Stimulated activated CD4-positive, alpha-beta T cell treated with anti-CD3 and anti-CD28 coated beads, Interleukin-2, amount 100 ng/mL, for 48 hours (primary cell): ENCODE measurements at places on chromosomes 5 and 9.

GRCh38 chr5:165334201-165334600, 1828.8 kb downstream of the MAT2B start:
- no peak for DNase-seq

DNA sequence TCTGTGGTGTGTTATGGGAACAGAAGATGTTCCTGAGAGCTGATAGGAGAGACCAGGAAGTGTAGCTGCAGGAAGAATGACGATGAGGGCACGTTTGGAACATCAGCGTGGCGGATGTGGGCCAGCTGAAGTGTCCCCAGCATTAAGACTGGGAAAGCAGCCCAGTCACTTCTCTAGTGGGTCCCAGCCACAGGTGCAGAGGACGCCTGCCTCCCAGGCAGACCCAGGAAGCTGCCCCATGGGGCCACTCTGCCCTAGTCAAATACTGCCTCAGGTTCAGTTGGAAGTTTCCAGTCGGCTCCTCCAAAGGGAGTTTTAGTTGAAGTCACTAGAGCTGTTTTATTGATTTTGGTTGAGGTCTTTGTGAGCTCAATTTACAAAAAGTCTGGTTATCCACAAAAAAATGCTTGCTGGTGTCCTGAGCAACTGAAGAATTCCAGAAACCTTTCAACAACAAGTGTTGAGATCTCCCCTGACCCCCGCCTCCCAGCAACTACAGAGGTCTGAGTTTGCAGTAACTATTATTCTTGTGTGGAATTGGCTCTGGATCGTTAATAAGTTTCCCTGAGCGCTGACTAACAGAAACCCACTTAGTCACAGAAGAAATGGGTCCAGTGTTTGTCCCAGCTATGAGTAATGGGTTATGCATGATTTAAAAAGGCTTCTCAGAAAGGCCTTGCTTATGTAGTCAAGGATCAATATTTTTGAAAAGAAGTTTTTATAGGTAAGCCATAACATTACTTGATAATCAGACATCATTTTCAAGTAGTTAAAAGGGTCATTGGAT, 294.1 kb downstream of the FANCC start:
- DNase-seq = no peak

DNA sequence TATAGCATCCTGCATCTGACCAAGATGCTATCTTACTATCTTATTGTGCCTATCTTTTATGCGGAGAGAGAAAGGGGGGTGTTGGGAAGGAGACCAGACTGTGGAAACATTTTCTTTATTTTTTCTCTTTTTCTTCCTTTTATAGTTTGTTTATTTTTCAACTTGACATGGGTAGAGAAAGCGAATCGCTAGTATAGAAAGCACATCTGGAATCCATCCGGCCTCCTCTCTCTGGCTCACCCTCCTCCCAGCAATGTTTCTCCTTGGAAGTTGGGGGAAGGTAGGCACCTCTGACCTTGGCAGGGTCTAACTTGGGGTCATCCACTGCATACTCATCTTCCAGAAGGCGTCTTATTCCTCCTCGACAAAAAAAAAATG, 3.9 kb downstream of the S1PR3 start:
- DNase-seq = no peak

DNA sequence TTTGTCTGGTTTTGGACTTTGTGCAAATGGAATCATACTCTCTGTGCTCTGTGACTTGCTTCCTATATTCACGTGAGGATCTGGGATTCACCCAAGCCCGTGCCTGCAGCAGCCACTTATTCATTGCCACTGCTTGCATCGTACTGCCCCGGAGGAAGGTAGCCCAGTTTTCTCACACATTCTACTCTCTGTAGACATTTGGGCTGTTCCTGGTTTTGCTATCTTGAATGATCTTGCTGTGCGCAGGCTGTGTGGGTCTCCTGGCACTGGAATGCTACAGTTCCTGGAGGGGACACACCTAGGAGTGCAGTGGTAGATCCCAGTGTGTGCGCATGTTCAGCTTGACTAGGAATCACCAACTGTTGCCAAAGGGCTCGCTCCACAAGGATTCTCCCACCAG, 99.2 kb upstream of the BOD1 start:
- no peak for DNase-seq

DNA sequence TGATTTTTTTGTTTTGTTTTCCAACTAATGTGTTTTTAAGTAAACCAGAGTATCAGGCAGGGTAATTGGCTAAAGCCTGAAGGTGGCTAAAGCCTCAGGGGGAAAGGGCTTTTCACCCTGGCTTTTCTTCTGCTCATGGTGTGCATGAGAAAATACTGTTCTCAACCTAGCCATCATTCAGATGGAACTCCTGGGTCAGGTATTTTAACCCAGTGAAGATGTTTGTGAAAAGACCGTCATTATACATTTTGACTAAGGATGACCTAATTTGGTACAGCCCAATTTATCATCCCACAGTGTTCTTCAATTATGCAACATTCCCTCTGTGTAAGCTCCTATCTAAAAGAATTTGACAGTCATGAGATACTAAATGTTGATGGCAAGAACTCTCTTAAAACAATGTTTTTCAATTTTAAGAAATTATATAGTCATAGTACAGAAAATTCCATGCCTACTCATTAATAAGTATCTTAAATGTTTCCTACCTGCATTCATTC, 209.5 kb upstream of the TARS1 start:
- no peak for DNase-seq

GRCh38 chr5:165624166-165624946, 2118.9 kb downstream of the MAT2B start:
- DNase-seq = no peak

GRCh38 chr9:115142090-115142489, 24.1 kb upstream of the TNC start:
- DNase-seq = no peak

- no peak for DNase-seq
These were observed 509.4 kb downstream of the NFIB start for GRCh38 chr9:13804532-13804931.

DNA sequence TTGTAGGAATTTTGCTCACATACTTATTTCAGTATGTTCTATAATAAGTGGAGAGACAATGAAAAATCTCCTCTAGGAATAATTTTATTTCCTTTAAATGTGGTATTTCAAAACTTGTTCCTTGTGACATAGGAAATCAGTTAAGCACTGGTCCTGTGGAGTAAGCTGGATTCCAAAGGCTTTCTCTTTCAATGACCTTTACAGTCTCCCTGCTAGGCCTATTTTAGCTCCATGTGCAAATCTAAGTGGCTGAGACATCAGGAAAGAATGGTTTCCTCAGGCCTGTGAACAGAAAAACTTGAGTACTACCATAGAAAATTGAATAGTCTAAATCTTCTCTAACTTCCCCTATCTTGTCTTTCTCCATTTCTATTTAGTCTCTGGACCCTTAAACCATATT, 514.2 kb upstream of the TLE4 start:
- no peak for DNase-seq

DNA sequence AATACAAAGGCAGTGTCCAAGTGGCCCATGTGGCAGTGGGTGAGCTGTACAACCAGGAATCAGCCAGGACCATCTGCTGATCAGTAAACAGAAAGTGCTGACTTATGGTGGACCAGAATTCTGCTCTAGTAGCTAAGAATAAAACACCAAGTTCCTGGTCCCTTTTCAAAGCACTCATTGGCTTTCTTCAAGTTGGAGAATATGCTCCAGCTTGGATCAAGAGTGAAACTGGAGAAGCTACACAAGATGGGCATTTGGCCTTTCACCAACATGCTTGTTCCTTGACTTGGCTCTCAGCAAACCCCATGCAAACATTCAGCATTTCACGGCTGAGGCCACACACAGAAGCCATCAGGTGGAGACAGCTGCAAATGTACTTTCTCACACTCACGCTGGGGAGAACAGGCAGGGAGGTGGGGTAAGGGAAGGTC, 32.1 kb downstream of the MARCHF3 start:
- no peak for DNase-seq

DNA sequence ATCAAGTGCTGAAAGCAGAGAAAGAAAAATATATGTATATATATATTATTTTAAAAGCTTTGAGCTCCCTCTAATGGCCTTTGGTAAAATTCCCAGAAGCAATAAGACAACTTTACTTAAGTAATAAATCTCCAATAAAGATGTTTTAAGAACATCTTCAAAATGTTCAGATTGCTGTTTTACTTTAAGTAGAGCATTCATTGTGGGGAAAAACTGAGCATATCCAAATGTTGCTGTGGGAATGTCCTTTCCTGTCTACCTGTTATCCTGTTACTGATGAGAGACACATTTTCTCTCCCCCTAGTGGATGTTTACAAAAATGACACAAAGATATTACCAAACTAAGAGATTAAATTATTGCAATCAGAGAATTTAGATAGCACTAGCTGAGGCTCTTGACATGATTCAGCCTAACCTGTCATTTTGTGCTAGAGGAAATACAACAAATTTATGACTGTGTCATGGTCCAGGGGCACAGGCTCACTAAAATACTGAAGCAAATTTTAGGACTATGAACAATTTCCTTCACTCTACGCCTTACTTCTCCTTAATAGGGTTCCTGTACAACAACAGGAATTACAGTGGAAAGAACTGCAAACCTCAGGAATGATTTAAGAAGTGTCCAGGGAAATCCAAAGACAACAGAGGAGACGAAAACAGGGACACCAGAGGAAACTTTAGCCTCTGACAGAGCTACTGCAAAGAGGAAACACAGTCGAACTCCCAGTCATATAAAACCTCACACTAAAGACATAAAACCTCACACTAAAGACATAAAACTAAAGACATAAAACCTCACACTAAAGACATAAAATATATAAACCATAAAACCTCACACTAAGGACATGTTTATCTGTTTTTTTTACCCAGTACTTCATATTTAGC, 24.3 kb upstream of the PRRC1 start:
- no peak for DNase-seq

DNA sequence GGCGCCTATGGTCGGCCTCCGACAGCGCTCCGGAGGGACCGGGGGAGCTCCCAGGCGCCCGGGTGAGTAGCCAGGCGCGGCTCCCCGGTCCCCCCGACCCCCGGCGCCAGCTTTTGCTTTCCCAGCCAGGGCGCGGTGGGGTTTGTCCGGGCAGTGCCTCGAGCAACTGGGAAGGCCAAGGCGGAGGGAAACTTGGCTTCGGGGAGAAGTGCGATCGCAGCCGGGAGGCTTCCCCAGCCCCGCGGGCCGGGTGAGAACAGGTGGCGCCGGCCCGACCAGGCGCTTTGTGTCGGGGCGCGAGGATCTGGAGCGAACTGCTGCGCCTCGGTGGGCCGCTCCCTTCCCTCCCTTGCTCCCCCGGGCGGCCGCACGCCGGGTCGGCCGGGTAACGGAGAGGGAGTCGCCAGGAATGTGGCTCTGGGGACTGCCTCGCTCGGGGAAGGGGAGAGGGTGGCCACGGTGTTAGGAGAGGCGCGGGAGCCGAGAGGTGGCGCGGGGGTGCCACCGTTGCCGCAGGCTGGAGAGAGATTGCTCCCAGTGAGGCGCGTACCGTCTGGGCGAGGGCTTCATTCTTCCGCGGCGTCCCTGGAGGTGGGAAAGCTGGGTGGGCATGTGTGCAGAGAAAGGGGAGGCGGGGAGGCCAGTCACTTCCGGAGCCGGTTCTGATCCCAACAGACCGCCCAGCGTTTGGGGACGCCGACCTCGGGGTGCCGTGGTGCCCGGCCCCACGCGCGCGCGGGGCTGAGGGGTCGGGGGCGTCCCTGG, 561 bp downstream of the DAPK1 start:
- DNase-seq = no peak

DNA sequence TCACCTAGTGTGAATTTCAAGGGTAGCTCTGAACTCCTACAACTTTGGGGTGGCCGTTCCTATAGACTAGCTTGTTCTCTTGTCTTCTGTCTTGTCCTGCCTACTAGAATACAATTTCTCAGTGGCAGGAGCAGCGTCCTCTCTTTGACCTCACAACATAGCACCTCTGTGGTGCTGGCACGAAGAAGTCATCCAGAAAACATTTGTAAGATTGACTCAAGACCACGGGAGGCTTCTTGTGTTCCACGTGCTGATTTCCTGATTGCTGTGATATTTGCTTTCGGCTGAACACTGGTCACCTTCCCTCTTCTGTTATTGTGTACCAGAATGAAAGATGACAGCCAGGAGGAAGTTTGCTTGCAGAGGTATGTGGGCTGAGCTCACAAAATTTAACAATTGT, 27.0 kb downstream of the SLC1A1 start:
- no peak for DNase-seq

DNA sequence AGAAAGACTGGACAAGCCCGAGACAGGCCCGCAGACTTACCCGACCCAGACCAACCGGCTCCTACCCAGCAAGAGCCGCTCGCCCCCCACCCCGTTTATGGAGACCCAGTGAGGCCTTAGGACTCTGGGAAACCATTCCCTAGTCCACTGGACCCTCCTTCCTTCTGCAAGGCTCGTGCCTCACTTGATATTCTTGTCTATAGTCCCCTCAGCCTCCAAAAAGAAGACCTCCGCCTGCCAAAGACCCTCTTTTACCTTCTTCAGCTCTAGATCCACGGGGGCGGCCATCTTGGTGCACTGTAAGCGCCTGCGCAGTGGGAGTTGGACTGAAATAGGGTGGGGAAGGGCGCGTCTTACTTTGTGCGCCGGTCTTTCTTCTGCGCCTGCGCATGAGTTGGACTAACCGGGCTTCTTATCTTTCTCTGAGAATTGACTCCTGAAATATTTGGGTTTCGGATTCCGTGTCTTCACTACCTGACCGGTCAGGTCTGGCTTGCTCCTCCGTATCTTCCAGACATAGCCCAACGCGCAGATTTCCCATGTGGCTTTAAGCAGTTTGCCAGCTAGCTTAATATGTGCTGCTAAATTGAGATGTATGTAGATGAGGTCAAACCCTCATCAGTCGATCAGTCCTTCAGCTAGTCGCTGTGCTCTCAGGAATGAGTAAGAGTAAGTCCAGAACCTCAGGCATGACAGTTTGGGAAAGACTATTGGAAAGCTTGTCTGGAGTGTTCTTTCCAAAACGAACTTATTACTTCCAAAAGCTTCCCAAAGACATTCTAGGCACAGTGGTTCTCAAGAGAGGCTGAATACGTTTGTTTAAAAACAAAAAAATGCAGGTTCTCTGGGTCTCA, at the start of gene PFDN1:
Gene PFDN1, minus strand, starts transcription at position 316 of the 854 bp plus-strand sequence. Its CDS starts 28 bp downstream, at position 288.
- peak; percentile 87 for DNase-seq

- no peak for DNase-seq
These were observed 69.9 kb downstream of the CRB2 start for GRCh38 chr9:123425836-123426365.

- no peak for DNase-seq
These were observed 53.0 kb upstream of the SMARCA2 start for GRCh38 chr9:1962122-1962521.

GRCh38 chr9:83027153-83027891, 35.6 kb downstream of the RASEF start:
- DNase-seq = no peak

GRCh38 chr9:134206311-134207300, 42.2 kb upstream of the RNU6ATAC start:
- DNase-seq = no peak
